NCI-H2029 (cell line): ENCODE measurements at places on chromosomes 11 and 22.

GRCh38 chr22:33455036-33455435 is 396.9 kb upstream of the SYN3 start:
- no peak for DNase-seq

GRCh38 chr22:17303840-17304779 is 65.2 kb upstream of the CECR2 start:
- no peak for DNase-seq

GRCh38 chr11:9740202-9740883 is 76.5 kb downstream of the SWAP70 start:
- no peak for DNase-seq

- DNase-seq, result peak; percentile 94
These were observed at the start of gene ATL3 for GRCh38 chr11:63671322-63672155. TSS of gene ATL3 (minus strand) at chr11:63671376. CDS start at chr11:63671335, 41 bp downstream.

DNA sequence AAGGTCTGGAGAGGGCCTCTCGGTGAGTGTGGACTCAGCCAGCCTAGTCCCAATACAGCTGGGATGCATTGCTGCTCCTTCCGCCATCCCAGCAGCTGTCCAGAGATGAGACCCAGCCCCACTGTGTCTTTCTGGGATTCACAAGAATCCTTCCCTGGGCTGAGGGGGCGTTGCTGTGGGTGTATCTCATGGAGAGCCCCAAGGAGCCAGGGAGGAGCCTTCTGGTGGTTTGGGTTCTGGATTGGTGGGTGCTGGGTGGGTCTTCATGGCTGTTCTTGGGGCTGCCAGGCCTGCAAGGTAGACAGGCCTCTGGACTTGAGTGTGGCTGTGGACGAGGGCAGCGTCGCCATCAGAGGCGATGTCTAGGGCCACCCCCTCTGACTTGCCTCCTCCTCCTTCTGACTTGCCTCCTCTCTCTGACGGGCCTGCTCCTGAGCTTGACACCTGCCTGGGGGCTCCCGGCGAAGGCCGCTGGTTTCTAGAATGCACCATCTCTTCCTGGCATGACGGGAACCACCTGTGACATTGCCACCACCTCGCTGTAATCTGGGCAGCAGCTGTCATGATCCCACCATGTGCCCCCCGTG is 17.2 kb downstream of the KCNQ1 start:
- no peak for DNase-seq

- no peak for DNase-seq
These were observed 31.6 kb downstream of the CPT1A start for GRCh38 chr11:68810164-68810563.

- no peak for DNase-seq
These were observed 15.8 kb downstream of the DGKZ start for GRCh38 chr11:46363031-46363407.

DNA sequence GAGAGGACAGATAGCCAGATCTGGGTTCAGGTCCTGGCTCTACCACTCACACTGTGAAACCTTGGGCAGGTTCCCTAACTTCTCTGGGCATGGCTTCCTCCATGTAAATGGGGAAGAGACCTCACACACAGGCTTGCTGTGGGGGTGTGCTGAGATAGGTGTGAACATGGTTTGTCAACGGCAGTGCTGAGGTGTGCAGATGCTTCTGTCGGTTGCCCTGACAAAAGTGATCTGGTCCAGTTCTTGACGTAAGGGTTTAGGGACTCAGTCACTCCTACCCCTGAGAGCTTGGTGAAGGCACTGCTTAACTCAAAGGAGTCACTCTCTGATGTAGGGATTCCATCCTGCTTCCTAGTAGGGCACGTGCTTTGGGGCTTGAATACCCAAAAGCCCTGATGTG is 2.0 kb downstream of the C1QTNF4 start:
- no peak for DNase-seq

DNA sequence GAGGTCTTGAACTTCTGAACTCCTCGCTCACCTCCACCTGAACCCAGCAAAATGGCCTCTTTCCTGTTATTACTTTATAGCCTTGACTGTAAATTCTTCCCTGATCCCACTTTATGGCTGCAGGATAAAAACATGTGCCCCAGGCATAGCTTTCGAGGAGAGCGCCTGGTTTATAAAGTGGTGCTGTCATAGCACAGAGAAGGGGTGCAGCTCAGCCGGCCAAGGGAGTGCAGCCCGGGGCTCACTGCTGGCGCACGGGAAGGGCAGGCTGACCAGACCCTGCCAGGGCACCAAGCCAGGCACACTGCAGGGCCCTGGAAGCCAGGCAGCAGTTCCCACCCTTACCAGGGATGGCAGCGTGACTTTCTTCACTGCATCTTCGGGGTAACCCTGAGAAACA is 50.9 kb downstream of the ISX start:
- no peak for DNase-seq

GRCh38 chr11:114977651-114978050 is 299.3 kb downstream of the NXPE2 start:
- no peak for DNase-seq

GRCh38 chr22:32544953-32545558 is 70.4 kb downstream of the FBXO7 start:
- no peak for DNase-seq
